SW 1271 (cell line): ENCODE measurements at places on chromosomes 11 and 22.

GRCh38 chr22:19957445-19957844 is 15.8 kb upstream of the TXNRD2 start:
- no peak for DNase-seq

DNA sequence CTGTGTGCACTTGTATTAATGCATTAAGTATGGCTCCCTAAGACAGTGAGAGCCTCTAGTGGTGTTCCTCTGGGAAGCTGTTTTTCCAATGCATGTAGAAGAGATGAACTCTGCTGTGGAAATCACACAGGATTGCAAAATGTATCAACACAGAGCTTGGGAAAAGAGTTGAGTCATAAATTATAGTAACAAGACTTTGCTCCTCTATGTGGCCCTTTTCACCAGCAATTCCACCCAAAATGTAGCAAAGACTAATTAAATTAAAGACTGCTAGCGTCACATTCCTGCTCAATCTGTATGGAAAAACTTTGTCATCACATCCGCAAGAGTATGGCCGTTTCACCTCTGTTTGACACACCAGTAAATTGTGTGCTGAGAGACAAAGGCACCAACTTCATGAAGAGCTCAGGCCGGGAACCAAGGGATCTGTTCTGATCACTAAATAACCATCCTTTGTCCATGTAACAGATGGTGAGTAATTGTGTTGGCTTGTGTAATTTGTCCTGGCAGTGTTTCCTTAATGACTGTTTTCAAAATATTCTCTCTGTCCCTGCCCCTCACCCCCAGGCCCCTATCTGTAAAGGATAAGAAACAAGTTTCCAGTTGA is 209.2 kb upstream of the SORL1-AS1 start:
- no peak for DNase-seq

DNA sequence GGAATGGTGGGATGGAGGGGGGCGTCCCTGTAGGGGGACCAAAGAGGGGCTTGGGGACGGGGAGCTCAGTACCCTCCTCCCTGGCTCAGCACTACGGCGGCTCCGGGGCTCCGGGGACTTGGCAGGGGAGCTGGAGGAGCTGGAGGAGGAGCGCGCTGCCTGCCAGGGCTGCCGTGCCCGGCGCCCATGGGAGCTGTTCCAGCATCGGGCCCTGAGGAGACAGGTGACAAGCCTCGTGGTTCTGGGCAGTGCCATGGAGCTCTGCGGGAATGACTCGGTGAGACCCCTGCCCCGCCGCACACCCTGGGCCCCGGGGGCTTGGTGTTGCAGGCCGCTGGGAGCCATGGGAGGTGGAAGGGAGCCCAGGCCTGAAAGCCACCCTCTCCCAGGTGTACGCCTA is 11.8 kb upstream of the MIF start:
- no peak for DNase-seq

DNA sequence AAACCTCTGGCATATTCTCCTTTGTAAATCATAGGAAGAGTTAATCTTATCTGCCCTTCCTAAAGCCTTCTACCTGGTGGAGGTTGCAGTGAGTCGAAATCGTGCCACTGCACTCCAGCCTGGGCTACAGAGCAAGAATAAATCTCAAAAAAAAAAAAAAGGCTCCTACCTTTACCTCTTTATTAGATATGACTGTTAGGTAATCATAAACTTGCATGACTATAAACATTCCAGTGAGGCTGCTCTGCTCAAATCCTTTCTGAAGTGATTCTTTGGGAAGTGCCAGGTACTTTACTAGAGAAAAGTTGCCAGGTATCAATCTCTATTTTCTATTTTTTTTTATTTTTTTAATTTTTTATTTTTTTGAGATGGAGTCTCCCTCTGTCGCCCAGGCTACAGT is 59.6 kb downstream of the MPPED2 start:
- DNase-seq = no peak

- DNase-seq = no peak
Observed at GRCh38 chr22:17269224-17269606, 50.0 kb upstream of the ADA2 start.
